ENCODE measurements at places on chromosomes 1 and 21.

DNA sequence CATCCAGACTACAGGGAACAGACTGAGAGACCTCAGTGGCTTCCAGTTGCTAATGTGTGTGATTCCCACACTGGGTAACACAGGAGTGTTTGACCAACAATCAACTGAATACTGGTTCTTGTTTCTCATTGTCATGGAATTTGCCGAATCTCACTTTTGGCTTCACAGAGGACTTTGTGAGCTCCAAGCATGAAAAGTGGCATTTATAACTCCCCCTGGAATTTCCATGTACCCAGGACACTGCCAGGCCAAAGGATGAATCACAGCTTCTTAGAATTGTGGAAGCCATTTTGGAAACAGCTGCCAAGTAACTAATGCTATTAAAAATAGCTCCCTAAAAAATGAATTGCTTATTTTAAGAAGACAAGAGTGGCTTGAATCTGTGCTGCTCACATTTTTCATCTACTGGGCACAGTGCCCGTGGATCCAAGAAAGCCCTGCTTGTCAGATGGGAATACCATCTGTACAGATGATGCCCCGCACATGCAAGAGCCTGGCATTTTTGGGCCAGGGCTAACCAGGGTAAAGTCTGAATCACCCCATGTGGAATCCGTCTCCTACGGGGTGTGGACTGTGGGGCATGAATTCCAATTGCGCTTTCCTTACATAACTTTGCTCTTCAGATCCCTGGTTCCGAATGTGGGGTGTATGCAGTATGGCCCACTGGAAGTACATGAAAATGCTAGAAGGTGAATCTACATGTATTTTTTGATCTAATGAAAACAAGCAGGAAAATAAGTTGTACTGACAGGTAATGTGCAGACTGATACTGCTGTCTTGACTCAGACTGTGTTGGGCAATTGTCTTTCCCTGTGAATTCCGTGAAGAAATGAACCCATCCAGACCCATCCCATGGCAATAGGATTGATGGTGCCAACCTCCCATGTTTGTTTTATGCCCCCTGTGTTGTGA, 487.3 kb downstream of the SIPA1L2 start:
- no peak for DNase-seq

- DNase-seq: no peak
Observed at GRCh38 chr1:151367658-151368392, 4.7 kb downstream of the SELENBP1 start.

GRCh38 chr1:177969825-177970371, at the start of gene SEC16B:
SEC16B (minus strand) TSS chr1:177970058; CDS start chr1:177967981, 2,077 bp downstream.
- DNase-seq: no peak

- DNase-seq: no peak
Observed at GRCh38 chr1:220385158-220385557, 112.9 kb upstream of the RAB3GAP2 start.

DNA sequence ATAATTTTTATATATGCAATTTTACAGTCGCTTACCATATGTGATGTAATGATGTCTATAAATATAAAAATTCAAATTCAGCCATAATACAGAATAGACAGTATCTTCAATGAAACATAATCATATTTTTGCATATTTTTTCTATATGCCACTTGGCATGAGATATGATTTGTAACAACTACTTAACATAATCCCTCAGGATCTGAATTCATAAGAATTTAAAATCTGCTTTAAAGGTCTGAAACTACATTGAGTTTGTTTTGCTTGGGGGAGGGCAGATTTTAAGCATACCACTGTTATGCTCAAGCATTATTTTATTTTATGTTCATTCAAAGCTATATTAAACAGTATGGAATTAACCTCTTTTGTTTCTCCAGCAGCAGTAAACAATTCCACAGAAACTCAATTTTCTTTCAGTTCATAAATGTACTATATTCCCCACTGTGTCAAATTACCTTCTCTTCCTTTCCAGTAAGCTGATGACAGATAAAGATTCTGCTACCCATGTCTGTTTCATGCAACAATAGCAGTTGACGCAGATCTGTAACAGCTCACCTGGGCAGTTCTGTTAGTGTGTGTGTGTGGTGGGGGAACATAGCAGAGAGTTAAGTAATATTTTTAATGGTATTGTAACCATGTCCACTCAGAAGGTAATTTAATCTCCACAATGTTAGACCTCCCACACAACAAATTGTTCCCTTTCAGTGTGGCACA, 224.8 kb downstream of the NTNG1 start:
- no peak for DNase-seq

GRCh38 chr1:221747839-221748238, 6.0 kb upstream of the DUSP10 start:
- no peak for DNase-seq

GRCh38 chr1:31568895-31569595, 7.3 kb upstream of the TINAGL1 start:
- DNase-seq: no peak

DNA sequence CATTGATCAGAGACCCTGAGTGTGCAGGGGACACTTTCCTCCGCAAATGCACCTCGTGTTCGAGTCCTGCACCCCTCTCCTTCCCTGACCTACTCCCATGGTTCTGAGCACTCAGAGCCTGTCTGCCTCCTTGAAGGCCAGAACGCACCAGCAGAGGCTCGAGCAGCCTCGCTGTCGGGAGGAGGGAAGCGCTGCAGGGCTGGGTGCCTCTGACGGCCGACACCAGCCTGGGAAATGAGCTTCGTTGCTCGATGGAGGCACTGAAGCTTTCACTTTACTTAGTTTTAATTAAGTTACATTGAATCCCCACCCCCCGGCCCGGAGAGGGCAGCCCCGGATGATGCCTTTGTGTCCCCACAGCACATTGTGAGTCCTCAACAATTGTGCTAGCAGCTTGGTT, 156.3 kb upstream of the ARHGEF16 start:
- DNase-seq: no peak

DNA sequence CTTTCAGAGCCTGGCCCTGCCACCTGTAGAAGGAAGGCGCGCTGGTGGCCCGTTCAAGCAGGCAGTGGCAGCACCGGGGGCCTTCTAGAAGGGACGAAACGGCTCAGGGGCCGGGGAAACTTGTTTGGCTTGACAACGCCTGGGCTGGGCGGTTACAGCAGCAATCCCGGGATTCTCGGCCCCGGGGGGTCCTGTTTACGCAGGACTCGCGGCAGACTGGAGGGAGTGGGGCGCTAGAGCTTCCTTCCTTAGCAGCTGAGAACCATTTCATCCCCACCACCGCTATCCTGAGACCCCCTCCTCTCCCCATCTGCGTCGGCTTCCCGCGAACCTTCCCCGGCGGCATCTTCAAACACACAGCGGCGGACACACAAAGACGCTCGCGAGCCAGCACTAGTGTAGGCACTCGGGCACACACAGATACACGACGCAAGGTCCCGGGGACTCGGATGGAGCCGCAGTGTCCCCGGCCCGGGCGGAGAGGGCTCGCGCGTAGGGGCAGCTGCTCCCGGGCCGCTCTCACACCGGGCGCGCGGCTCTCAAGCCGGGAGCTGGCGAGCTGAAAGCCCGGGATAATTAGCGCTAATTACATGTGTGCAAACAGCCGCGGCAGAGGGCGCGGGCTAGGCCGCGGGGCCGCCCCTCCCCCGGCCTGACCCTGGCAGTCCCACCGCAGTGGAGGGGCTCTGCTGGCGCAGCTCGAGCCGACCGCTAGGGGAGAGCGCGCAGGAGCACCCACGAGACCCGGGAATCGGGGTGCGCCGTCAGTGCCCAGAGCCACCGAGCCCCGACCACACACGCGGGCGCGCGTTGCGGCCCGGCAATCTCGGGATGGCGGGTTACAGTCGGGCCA, 271.4 kb downstream of the FOXD2 start:
- DNase-seq: no peak

DNA sequence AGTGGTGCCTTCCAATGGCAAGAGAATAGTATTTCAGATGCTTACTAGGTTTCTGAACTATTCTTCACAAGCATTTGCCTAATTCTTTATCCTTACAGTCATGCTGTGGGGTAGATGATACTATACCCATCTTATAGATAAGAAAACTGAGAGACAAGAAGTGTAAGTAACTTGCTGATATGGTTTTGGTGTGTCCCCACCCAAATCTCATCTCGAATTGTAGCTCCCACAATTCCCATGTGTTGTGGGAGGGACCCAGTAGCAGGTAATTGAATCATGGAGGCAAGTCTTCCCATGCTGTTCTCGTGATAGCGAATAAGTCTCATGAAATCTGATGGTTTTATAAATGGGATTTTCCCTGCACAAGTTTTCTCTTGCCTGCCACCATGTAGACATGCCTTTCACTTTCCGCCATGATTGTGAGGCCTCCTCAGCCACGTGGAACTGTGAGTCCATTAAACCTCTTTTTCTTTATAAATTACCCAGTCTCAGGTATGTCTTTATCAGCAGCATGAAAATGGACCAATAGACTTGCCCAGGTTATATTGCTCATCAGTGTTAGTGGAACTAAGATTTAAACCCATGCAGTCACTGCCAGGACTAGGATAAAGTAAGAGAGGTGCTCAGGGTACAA, 298.7 kb downstream of the GRIK1 start:
- no peak for DNase-seq

- DNase-seq: no peak
Observed at GRCh38 chr1:78388275-78388674, 102.5 kb upstream of the PTGFR start.

DNA sequence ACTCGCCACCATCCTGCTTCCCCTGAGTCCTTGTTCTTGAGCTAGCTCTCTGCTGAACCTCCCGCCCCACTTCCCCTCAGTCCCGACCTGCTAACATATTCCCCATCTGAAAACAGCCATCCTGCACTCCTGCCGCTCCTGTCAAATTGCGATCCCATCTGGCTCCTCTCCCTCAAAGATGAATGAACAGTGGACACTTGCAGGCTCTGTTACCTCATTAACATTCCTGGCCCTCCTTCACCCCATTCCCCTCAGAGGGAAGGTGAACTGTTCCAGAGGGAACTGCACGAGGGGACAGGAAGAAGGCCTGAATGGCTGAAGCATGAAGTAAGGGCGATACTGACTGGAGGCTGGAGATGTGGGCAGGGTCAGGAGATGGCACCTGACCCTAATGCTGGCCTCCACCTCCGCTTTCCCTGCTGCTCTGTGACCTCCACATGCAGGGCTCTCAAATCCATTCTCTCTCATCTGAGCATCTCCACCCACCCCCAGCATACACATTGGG, 7.4 kb upstream of the CELSR2 start:
- DNase-seq: no peak

DNA sequence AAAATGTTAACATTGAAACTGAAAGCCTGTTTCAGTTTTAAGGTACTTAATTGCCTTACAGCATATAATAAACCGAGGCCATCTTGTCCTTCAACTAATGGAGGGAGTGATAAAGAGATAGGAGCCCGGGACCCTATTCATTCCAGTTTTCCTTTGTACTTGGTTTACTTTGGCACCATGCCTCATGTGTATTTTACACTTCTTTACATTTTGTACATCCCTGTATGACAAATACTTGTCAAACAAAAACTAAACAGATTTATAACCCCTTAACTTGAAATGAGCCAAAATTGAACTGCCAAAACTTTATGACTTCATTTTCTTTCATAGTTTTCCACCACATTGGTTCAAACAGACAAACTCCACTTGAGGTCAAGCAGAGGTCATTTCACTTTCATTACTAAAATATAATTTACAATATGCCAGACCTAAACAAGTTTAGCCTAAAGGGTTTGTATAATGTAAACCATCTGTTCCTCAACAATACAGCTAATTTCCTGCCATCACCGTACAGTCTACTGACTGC, 30.9 kb upstream of the UBE2U start:
- DNase-seq: no peak

DNA sequence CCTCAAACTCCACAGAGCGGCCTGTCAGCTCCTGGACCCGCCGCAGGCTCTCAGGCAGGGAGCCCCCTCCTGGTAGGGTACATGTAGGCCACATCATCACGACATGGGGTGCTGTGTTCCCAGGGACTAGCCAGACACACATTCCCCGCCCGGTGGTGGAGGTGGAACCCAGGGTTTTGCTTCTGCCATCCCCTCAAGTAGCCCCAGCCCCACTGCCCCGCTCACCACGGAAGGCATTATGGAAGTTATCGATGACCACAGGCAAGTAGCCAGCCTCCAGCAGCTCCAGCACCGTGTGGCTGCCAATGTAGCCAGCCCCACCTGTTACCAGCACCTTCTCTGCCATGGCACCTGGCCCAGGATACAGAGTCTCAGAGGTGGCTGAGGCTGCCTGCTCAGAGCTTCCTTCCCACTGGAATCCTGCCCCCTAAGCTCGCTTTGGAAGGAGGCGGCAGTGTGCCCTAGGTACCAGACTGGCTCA, 1.9 kb downstream of the GALE start:
- no peak for DNase-seq

DNA sequence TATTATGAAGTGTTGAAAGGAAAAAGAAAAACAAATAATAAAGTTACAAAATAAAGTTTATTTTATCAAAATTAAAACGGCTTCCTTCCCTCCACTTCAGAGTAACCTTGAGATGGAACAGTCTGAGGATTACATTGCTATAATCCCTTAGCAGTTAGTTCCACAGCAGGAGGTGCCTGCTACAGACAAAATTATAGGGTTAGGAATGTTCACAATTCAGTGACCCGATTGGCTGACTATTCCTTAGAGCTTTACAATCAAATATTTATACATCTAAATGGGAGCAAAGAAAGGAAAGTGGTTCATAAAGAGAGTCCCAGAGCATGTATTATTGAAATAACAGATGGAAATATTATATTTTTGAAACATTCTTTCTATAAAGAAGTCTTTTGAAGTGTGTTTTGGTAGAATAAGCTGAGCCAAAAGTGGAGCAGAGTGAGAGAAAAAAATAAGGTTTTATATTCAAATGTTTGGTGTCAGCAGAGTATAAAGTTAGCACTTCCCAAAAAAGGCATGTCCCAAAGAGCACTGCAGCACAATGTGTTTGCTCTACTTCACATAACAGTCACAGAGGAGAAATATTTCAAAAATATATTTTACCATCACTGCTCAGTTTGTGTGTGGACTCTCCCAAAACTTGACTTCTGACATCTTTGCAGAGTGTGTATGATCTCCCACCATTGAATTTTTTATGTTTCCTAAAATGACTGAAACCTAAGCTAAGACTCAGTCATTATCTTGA, 71.4 kb upstream of the GORAB start:
- no peak for DNase-seq

- no peak for DNase-seq
Observed at GRCh38 chr1:229070168-229070567, 200.7 kb upstream of the RAB4A start.

- DNase-seq: peak; percentile 95
Observed at GRCh38 chr1:2227346-2228156, 568 bp upstream of the SKI start.

DNA sequence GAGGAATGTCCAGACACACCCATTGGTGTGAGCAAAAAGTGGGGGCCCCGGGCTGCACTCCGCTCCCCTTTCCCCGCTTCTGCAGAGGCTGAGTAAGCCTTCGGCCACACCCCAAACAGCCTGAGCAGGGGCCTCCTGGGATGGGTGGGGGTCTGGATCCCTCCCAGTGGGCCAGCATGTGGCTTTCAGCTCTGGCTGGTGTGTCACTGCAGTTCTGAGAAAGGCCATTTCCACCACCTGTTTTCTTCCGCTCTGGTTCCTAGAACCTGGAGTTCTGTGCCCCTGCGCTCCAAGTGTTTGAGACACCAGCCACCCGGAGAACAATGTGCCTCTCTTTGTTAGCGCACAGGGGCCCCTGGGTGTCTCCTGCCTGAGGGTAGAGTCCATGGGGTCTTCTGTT, 30.9 kb downstream of the SLC37A1 start:
- no peak for DNase-seq

Data from central memory CD4-positive, alpha-beta T cell (primary cell).